ENCODE measurements at places on chromosomes 3 and 15.

DNA sequence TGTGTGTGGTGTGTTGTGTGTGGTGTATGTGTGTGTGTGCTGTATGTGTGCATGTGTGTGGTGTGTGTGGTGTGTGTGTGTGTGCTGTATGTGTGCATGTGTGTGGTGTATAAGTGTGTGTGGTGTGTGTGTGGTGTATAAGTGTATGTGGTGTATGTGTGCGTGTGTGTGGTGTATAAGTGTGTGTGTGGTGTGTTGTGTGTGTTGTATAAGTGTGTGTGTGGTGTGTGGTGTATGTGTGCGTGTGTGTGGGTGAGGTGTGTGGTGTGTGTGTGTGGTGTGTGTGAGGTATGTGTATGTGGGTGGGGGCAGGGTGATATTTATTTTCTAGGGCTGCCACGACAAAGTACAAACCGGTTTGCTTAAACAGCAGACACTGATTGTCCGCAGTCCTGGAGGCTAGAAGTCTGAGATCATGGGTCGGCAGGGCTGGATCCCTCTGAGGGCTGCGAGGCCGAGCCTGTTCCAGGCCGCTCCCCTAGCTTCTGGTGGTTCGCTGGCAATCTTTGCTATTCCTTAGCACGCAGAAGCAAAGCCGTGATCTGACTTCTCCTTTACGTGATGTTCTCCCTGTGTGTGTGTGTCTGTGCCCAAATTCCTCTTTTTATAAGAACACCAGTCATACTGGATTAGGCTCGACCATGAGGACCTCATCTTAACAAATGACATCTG, 160.2 kb downstream of the XXYLT1 start:
- no peak for DNase-seq

DNA sequence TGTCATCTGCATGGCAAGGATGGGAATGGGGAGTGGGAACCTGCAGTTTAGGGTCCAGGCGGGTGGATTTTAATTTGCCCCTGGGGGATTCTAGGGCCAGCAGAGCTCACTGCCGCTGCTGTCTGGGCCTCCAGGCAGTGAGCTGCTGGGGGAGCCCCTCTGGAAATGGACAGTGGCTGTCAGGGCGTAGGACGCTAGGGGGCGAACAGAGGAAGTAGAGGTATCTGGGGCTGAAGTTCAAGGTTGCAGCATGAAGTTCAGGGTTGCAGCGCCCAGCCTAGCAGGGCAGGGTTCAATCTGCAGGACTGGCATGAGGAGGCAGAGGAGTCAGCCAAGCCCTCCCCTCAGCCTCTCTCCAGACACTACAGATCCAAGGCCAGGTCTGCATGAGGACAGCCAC, 49.5 kb downstream of the APBA2 start:
- peak; percentile 41 for DNase-seq

- DNase-seq: no peak
Measured at GRCh38 chr15:74376226-74376625, 8.8 kb upstream of the CYP11A1 start.

DNA sequence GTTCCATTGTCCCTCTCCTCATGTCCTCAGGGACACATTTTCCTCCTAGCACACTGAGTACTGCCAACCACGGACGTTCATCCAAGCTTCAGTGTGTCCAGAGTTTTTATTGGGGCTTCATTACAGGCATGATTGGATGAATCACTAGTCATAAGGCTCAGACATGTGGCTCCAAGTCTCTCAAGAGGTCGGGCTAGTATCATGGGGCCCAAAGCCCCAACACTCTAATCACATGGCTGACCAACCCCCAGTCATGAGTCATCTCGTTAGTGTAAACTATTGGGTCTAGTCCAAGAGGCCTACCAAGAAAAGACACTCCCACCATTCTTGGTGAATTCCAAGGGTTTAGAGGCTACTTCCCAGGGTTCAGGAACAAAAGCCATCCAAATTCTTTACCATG, 4.4 kb downstream of the TERC start:
- DNase-seq: no peak

DNA sequence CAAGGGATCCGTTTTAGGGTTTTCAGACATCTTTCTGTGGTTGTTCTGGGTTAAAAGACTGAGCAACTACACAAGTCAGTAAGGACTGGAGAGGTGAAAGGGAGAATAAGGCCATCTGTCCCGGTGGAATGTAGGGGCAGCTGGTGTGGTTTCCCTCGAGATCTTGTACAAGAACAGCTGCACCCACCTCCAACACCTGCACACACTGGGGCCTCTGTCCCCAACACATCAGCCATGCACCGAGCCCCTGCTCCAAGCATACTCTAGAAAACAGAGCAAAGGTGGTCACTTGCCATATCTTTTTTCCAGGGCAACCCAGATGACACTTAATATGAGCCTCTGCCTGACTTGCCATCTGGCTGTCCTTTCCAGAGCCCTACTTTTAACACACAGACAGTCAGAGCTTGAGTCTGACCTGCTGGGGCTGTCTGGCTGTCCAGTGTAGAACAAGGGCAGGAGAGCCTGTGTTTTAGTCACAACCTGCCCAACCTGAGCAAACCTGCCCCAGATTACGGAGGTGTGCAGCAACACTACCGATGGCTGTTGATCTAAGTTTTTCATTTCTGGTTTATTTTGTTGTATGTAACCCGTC, 12.2 kb downstream of the MAN2A2 start:
- DNase-seq: no peak

DNA sequence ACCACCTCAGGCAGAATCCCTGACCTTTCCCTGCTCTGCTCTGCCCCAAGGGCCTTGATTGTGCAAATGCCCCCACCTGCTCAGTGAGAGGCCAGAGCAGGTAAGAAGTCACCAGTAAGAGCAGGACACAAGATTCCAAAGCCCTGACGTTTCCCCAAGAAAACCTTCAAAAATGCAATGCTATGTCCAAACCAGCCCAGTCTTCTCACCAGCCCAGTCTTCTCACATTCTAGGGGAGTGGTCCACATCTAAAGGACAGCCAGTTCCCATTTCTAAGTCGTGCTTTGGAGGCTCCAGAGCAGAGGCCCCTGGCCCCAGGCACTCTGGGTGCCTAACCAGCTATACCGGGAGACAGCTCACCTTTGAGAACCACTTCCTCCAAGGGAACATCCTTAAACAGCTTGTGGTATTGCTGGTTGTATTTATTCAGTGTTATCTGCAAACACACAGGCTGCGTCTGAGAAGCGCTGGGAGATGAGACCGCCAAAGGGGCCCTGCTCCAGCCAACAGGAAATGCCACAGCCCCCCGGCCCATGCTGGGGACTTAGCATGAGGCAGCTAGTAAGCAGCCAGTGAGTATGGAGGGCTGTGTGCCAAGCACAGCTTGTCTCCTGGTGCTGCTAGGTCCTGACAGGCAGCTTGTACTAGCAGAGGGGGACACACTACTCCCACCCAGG, 29.3 kb downstream of the GRAMD2A start:
- no peak for DNase-seq

DNA sequence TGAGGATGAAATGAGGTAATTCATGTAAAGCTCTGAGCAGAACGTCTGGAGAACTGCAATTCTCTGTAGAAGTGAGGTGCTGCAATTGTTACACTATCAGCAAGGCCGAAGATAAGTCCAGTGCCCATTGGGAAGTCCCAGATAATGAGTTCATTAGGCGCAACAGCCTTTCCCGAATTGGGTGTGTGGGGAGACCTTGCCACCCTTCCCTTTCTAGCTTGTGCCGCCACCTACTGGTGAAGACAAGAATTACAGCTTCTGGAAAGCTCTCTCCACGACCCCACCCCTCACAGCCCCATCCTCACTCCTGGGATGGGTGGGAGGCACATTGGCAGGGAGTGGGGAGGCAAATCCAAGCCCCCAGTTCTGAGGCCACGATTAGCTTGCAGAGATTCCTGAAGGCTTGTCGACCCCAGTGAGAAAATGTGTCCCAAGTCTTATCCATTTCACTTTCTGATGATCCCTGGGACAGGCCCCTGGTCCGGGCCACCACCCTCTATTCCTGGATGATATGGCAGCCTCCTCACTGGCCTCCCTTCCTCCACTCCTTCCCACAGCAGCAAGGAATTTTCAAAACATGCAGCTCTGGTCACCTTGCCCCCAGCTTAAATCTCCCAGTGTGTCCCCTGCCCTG, 36.4 kb downstream of the FAM3D start:
- DNase-seq: peak; percentile 21

DNA sequence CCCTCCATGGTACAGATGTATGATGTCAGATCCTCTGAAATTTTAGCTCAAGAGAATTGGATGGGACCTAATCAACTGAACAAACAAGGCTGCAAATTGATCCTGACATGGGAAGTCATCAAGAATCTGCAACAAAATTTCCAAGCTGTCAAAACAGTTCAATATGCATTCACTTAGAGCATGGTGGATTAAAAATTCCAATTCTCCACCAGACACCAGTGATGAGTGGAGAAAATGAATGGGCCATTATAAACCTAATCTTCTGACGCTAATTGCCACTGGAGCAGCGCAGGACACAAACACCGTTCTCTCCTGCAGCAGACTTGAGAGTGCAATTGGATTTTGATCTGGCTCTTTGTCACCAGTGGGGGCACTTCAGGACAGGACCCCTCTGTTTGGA, 94.2 kb downstream of the MINAR1 start:
- no peak for DNase-seq

GRCh38 chr3:65039754-65040210, 352.0 kb upstream of the ADAMTS9 start:
- no peak for DNase-seq
